ENCODE measurements at places on chromosomes 7 and 10.
A peak's percentile ranks its signal among the peaks of the same experiment; 100 is the strongest.

DNA sequence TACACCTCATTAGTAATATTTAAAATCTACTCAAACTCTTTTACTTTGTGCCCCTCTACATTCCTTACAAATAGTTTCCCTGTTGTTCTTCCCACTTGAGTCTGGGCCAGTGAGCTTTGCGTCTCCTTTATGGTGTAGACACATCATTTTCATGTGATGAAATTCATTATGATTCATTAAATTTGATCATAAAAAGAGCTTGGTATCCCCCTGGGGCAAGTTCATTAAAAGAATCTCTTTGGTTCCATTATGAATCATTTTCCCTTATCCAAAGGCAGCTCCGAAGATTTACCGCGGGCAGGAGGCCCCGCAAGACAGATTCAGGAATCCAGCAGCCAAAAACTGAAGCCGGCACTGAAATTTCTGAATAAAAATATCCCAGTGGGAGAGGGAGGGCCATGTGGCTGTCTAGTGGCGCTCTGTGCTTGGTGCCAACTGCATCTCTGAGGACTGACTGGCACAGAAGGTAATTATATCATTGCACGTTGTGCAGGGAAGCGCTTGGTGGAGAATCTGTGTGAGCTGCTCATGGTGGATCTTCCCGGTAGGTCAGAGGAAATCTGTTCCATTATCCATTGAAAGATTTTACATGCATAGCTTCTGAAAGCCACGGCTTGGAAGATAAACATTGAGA is 151.4 kb upstream of the PITRM1 start:
- DNase-seq, result no peak

DNA sequence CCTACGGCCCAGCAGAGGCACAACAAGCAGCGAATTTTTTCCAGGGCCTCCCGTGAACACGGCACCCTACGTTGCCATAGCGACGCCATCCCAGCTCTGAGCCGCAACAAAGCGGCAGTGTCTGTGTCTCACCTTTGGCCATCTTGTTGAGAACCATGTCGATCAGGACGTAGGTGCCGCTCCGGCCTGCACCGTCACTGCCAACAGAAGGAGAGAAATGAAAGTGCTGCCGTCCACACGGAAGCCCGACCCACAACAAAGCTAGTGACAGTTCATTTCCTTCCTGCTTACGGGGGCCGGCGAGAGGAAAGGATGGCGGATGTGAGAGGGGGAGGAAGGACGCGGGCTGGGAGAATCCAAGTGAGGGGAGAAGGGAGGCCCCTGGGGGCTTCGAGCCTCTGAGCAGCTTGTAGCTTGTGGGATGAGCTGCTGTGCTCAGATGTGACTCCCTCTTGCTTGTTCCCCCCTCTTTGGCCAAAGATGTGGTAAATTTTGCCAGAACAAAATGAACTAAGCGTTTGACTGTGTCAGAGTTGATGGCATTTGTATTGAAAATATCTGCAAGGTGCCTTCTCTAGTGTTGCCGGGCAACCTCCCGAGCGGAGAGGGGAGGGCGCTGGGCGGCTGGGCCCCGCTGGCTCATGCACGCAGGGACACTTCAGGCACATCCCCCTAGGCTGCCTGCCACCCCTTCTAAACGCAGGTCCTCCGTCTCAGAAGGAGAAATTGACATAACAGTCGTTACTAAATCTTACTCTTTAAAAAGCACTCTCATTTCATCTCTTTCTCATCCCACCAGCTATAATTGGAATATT is 232.2 kb downstream of the DNAJB6 start:
- peak; percentile 18 for DNase-seq

DNA sequence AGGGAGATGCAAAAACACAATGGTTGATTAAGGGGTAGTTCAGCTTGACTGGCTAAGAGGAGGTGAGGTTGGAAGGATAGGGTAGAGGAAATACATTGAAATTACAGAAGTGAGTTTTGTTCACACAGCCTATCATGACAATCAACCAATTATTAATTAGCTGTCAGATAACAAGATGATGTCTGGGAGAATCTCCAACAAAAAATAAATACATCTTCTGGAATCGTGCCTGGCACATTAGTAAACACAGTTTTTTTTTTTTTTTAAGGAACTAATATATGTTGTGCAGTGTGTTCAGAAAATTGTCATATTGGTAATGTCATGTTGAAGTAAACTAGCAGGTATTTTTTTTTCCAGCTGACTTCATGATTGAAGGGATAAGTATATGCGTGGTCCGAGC is 171.8 kb downstream of the VTI1A start:
- no peak for DNase-seq

DNA sequence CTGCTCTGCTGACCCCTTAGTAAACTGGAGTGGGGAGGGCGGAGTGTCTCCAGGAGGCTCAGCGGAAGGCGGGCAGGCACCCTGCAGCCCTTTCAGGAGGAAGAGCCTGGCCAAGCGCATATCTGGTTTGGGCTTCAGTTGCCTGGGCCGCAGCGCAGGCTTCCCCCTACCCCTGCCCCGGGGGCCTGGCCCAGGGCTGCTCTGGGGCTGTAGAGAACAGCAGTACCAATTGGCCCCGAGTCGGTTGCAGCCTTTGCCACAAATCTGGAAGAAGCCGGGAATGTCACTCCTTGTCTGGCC is 28.1 kb upstream of the JAKMIP3 start:
- DNase-seq, result no peak

DNA sequence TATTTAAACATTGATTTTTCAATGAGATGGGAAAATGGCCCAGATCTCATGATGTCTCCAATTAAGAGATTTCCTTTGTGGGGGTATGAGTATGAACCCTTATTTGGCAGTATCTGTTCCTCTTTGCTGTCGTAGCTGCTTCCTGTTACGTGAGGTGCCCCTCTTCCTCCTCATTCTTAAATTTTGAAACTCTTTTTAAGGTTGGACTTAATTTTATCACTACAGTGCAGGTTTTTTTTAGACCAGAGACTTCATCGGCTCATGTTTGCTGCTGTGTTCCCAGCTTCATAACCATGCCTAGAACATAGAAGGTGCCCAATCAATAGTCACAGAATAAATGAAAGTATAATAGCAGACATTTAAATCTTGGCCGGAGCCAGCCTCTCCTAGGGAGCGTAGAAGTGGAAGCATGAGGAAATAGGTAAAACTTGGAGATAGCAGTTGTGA is 2.4 kb downstream of the MIOS start:
- DNase-seq, result no peak

- no peak for DNase-seq
Observed at GRCh38 chr10:84076047-84076388, 63.3 kb upstream of the GHITM start.

DNA sequence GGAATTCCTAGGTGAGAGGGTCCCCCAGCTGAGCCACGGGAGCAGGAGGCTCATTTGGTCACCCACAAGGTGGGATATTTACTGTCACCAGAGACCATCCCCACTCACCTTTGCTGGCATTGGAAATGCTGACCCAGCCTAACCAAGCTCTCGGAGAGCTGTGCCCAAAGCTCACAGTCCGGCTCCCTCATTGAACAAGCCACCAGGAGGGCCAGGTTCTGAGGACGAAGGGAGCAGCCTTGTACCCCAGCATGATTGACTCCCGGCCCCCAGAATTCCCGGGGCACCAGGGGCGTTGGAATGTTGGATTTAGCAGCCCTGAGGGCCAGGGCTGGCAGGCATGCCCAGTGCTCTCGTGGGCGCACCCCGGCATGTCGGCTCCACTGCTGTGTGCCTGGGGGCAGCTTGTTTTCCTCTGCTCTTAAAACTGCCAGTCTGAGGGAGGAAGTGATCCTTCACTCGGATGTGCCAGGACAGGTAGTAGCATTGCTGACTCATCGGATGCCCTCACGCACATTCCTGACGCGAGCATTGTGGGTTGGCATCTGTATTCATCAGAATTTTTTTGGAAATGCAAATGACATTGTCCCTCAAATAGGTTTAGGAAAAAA is 23.3 kb downstream of the CLIP2 start:
- no peak for DNase-seq

DNA sequence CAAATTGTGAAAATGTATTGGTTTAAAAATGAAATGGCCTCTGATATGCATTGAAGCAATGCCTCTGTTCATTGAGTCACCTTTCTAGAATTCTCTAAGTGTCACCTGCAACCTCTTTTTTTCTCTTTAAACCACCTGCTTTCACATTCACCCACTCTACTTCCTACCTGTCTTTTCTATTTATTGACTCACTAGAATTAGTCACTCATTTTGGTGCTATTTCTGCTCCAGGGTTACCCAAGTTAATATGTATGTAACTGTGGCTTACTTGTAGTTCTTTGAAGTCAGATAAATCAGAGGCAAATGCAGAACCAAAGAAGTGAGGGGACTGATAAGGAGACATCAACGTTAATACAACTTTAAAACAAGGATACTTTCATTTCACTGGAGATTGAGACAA is 674.7 kb downstream of the CCSER2 start:
- no peak for DNase-seq

DNA sequence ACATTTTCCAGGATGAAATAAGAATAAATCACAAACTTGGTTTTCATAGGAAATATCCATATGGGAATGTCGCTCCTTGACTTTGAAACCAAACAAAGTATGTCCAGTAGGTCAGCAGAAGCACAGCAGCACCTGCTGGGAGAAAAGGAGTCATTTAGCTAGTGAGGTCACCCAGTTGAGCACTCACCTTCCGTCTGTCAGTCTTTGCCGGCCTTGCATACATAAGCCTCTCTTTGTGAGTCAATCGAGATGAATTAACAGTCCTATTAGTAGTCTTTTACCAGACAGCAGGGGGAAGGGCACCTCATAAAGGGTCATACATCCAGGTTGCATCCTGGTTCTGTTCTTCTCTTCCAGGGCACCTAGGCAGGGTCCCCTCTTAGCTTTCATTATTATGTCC is 232.5 kb upstream of the FZD1 start:
- DNase-seq, result no peak

DNA sequence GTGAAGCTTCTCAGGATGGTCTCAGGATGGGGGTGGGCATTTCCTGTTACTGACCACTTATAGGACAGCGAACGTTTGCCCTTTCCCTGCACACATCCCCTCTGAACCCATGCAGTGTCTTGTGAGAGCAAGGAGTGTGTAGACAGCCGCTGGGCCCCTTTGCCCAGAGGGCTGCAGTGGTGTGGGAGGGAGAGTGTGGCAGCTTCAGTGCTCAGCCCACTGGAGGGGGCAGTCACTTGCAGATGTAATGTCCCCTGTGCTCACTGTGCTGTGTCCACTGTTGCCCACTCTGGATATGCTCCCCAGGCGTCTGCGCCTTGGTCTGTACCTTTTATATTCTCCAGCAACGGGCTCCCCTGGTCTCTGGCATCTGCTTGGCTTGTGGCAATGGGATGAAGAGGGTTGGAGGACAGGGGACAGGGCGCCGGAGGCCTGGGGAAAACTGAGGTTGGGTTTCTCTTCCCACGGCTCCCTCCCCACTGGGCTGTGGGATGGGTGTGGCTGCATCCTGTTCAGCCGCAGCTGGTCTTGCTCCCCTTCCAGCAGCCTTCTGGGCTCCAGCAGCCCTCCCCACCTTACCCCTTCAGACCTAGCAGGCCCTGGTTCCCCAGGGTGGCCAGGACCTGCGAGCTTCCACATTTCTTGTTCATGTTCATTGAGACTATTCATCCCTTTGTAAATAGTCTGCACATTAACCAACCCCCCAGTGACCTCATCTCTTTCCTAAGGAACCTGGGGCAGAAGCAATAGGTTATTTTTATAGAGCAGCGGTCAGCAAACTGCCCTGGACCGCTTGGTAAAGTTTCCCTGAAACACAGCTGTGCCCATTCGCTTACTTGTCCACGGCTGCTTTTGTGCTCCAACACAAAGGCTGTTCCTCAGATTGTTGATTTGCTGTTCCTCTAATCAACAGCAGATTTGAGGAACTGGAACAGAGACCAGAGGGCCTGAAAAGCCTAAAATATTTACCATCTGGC is 6.1 kb downstream of the ZNF789 start:
- DNase-seq, result no peak

DNA sequence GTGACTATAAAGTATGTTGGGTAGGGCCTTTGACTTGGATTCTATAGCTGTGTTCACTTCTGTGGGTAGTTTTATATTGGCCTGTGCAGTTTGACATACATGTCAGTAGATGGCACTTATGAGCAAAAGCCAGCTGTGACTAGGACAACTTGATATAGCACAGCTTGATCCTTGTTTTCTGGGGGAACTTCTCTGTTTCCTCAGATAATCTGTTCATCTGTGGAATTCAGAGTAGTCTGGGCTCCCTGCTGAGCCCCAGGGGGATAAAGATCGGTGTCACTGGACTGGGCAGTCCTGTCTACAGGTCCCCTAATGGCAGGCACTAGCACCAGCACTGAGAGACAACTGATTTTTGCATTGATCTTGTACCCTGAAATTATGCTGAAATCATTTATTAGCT is 25.4 kb downstream of the CYP2C9 start:
- DNase-seq, result no peak

DNA sequence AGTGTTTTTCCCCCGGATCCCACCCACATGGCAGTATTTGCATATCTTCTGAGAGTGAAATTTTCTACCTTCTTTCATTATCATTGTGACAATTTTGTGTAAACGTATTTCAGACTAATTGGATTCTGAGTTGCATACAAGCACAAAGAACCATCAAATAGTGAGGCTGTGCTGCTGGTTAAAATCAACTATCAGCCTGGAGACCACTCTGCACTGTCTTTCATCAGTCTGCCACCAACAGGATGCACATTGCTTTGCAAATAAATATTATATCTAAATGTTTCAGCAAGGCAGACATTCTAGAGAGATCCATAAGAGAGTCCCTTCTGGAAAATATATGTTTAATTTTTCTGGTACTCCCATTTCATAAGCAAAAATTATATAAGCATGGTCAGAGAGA is 851.8 kb downstream of the XPNPEP1 start:
- DNase-seq, result no peak

- DNase-seq, result no peak
Observed at GRCh38 chr10:129809431-129809830, 154.6 kb downstream of the EBF3 start.

- no peak for DNase-seq
Observed at GRCh38 chr10:77493239-77493806, 144.3 kb downstream of the KCNMA1 start.

- no peak for DNase-seq
Observed at GRCh38 chr10:13973742-13974141, 357.0 kb downstream of the FRMD4A start.

GRCh38 chr7:117146511-117146910 is 176.3 kb downstream of the WNT2 start:
- no peak for DNase-seq

GRCh38 chr7:25861601-25862260 is 290.3 kb upstream of the NFE2L3 start:
- DNase-seq, result no peak

DNA sequence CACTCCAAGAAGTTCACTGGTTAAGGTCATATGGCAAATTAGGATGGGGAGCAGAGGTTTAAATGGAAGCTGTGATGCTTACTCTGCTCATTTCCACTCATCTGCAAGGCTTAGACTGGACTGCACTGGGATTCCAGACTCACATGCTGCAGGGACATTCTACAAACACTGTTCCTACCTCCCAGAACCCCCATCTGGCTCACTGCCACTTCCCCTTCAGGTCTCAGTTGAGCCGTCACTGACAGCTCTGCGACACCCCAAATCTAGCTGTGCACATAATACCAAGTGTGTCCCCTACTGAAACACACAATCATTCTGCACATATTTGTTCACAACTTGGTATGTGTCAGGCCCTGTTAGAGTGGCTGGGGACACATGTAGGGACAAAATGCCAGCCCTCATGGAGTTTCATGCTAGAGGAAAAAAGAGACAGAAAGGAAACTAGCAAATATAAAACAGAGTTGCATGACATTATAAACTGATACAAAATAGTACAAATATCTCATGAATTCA is 5.4 kb downstream of the PRKCQ start:
- DNase-seq, result no peak
